Activated CD4-positive, alpha-beta memory T cell treated with anti-CD3 and anti-CD28 coated beads, Interleukin-2, amount 10 ng/mL, durations not matched to agents 7 days and 5 days (primary cell): ENCODE measurements at places on chromosomes 1 and 21.

GRCh38 chr21:28822486-28823335, 170.0 kb downstream of the LTN1 start:
- no peak for DNase-seq

DNA sequence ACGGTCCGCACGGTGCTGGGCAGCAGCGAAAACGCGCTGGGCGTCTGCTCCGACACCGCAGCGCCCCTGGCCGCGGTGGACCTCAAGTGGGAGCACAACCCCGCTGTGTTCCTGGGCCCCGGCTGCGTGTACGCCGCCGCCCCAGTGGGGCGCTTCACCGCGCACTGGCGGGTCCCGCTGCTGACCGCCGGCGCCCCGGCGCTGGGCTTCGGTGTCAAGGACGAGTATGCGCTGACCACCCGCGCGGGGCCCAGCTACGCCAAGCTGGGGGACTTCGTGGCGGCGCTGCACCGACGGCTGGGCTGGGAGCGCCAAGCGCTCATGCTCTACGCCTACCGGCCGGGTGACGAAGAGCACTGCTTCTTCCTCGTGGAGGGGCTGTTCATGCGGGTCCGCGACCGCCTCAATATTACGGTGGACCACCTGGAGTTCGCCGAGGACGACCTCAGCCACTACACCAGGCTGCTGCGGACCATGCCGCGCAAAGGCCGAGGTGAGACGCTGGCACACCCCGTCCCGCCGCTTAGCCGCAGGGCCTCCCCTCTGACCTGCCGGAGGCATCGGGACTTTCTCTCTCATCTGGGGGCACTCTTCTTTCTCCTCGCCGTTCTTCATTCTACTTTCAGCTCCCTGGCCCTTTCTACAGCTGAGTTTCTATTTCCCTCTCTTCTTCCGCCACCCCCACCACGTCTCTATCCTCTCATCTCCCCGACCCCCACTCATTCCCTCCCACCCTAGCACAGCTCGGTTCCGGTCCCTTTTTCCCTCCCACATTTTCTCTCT, 1.0 kb downstream of the NPR1 start:
- DNase-seq: no peak

DNA sequence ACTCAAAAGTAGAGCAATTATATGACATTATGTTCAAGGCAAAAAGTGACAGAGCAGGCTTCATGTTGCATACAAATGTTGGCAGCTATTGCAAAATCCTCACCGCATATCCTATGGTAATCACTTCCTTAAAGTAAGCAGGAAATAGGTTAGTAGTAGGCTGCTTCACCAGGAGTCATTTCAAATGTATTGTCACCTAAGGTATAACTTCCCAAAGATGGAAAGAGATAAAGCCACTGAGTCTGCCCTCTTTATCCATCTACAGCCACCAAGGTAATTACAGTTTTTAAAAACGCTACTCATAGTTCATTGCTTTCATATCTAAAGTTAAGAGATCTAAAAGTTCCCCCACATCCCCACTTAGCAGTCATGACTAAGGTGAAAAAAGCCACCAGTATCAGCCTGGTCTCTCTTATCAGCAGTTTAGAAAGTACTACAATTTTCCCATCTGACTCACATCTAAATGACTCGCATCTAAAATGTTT, 31.6 kb upstream of the UBE2U start:
- no peak for DNase-seq

DNA sequence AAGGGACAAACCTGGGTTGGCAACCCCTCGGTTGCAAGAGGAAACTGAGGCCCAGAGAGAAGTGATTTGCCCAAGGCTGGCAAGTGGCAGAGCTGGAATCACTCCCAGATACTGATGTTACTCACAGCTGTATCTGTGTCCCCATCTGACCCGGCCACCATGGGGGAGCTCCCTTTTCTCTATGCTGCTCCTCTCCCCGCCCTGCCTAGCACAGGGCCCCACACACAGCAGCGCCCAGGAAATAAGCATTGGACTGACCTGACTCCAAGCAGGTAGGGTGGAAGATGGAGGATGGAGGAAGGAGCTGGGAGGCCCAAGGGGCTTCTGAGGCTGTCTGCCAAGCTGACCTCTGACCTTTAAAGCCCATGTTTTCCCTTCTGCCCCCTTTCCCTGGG, 3.0 kb upstream of the FBLIM1 start:
- no peak for DNase-seq

DNA sequence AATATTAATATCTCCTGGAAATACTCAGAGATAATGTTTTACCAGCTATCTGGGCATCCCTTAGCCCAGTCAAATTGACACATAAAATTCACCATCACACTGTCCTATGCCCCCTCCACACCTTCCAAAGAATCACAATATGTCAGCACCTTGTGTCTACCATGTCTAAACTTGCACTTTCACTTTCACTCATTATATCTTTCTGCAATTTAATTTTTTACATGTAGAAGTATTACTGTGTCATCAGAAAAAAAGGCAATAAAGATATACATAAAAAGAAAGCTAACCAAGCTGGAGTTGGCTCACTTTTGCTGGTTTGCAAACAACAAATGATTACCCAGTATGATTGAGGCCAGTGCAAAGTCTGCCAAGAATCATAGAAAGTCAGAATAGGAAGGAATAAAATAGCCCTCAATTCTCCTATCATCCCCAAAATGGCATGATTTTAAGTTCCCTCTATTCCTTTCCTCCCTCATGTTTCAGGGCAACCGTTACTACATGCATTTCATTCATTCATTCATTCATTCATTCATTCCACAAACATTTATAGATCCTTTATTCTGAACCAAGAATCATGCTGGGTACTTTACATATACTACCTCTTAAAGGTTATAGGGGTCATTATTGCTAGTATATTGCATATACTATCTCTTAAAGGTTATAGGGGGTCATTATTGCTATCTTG, 5.9 kb upstream of the LUZP1 start:
- DNase-seq: no peak

- peak; percentile 54 for DNase-seq
Measured at GRCh38 chr1:229514578-229515275, 6.6 kb upstream of the NUP133 start.

GRCh38 chr1:156913809-156914387, 6.5 kb upstream of the LRRC71 start:
- DNase-seq: no peak

DNA sequence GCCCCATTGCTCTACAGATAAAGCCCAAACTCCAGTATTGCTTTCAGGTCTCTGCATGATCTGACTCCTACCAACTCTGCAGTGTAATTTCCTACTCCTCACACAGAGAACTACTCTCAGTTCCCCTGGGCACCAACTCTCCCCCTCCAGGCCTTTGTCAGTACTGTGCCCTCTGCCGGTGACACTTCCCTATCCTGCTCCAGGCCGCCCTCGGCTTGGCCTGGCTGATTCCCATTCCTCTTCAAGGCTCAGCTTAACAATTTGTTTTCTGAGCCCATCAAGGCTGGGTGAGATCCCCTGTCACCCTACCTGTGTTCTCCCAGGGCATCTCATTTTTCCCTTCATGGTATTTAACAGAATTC, 2.6 kb downstream of the SLAMF8 start:
- no peak for DNase-seq

GRCh38 chr1:87108228-87108627, 193.8 kb downstream of the HS2ST1 start:
- no peak for DNase-seq

DNA sequence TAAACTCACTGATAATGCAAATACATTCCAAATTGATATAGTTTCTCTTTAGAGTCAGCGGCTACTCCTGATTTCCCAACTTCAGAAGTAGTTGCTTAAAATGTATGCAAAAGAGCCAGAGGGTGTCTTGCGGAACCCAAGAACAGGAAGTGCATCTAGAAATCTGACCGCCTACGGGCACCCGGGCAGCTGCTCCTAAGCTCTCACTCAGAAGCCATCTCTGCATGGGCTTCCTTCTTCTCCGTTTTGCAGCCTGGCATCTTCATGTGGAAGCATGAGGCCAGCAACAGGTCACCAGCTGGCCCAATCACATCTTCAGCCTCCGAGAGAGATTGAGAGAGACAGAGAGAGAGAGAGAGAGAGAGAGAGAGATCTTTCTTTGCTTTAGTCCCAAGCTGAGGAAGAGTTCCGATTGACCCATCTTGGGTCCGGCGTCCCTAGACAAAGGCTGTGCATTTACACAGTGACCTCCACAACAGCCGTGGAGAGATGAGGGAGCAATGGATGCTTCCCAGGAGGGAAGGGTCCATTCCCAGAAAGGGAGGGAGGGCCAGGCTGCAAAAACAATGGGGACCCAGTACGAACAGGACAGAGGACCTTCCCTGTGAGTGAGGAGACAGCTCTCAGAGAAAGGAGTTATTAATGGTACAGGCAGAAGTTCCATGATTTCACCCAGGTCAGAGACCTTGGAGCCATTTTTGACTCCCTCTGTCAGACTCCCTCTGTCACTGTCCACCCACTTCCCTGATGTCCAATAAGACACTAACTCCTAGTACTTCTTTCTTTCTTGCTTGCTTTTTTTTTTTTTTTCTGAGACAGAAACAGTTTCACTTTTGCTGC, 28.2 kb upstream of the SLC30A1 start:
- peak; percentile 31 for DNase-seq

DNA sequence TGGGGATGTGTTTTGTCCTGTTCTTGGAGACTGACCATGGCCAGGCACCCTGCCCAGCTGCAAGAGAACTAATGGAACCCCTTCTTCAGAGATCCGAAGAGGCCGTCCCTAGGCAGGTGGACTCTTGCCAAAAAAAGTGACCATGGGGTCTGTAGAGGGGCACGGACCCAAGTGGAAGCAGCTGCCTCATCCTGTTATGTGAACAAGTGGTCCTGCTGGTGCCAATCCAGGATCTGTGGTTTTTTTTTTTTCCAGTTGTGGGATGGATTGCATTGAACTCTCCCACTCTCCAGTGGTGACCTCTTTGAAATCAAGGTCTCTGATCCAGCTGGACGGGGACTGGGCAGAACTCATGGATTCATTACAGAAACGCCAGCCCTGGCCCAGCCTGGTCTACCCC, 71.2 kb downstream of the ARHGEF10L start:
- DNase-seq: no peak

GRCh38 chr1:111738436-111739193, 580 bp downstream of the INKA2 start:
- DNase-seq: peak; percentile 62

GRCh38 chr1:6465461-6466005, 440 bp downstream of the TNFRSF25 start:
- DNase-seq: peak; percentile 57

- DNase-seq: no peak
Measured at GRCh38 chr1:56064705-56065104, 514.7 kb downstream of the PLPP3 start.

GRCh38 chr1:30697571-30698376, 25.6 kb downstream of the MATN1 start:
- DNase-seq: no peak

- DNase-seq: no peak
Measured at GRCh38 chr1:2009101-2010053, 5.8 kb upstream of the CFAP74 start.
